A172 (cell line): ENCODE measurements at places on chromosomes 3 and 15. TPM values are rescaled to one million over a fixed set of nuclear protein-coding genes. Genes with fewer than 3 reads are reported as not detected.

The DAZL gene
- not detected in 2 replicates for total RNA-seq

The BFSP2 gene
- total RNA-seq = not detected in 2 replicates

The CKMT1B gene
- not detected in 2 replicates for total RNA-seq

The MYL3 gene
- 0.57 and 1.3 TPM in 2 replicates for total RNA-seq

The WDR93 gene
- 0.17 TPM in 1 of 2 replicates, not detected in the other for total RNA-seq

The SOX14 gene
- not detected in 2 replicates for total RNA-seq

The TMEM266 gene
- 0.48 and 1.1 TPM in 2 replicates for total RNA-seq

The GOLGA6A gene
- not detected in 2 replicates for total RNA-seq

The ADAMTSL3 gene
- total RNA-seq = not detected in 2 replicates

The GBE1 gene
- 65.1 and 82.9 TPM in 2 replicates for total RNA-seq

The PTPN23 gene
- total RNA-seq = 12.1 and 15.1 TPM in 2 replicates

The PAK6 gene
- 0.17 and 0.43 TPM in 2 replicates for total RNA-seq

The THPO gene
- total RNA-seq = 0.14 and 0.43 TPM in 2 replicates

The MUC4 gene
- total RNA-seq = not detected in 2 replicates

The FANCD2OS gene
- not detected in 2 replicates for total RNA-seq

The SLC2A2 gene
- 0.07 TPM in 2 replicates for total RNA-seq

The MED12L gene
- total RNA-seq = 0.12 TPM in 2 replicates

The CCR9 gene
- not detected in 2 replicates for total RNA-seq
